ENCODE measurements at places on chromosomes 7 and 10. TPM values are rescaled to one million over a fixed set of nuclear protein-coding genes. Genes with fewer than 3 reads are reported as not detected.

DNA sequence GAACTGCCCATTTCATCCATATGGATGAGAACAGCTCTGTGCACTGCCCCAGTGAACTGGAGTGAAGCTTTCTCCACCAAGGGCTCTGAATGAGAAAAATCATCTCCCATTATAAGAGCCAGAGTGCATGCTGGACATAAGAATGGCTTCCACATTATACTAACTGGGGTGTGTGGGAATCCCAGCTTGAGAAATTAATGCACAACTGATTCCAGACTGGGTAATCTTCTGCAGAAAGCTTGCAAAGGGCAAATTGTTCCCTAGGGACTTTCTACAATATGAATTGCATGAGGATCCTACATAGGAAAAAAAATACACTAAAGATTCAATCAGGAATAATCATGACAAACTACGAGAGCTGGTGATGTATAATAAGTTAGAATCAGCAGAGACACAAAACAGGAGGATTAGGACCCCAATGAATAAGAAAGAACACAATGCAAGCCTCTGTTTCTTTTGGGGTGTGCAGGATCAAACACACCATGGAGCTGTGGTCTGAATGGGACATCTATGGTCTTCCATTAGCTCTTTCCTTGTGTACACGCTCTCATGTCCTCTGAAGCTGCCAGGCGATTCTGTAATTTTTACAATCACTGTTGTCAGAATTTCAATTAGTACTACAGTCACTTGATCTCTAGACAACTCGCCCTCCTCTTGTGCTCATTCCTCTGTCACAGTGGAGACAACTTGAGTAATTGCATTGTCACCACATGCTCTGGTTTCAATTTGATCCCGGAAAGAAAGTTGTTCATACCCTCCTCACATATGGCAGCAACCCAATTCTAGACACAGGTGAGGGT is 1327.4 kb downstream of the GATA3 start:
- DNase-seq = no peak

DNA sequence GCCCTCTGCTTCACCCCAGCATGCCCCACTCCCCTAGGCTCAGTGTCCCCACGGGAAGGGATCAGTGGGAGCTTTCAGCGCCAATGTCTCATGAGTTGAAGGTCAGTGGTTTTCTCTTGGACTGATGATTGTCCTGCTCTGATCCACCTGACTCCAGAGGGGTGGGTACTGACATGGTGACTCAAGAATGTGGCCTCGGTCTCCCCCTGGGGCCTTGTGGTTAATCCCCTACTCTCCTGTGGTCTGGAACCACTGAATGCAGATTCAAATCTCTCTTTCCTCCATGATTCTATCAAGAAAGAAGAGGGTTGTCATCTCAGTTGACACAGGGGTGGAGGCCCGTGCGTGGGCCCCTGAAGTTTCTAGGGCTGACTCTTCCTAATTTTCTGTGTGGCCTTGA is 176.9 kb downstream of the RPS24 start:
- no peak for DNase-seq

GRCh38 chr10:5732141-5732540 is 47.5 kb downstream of the TASOR2 start:
- no peak for DNase-seq

CLDN3 gene
- total RNA-seq = not detected

- no peak for DNase-seq
Observed at GRCh38 chr7:6182993-6183392, 89.4 kb downstream of the CYTH3 start.

DNA sequence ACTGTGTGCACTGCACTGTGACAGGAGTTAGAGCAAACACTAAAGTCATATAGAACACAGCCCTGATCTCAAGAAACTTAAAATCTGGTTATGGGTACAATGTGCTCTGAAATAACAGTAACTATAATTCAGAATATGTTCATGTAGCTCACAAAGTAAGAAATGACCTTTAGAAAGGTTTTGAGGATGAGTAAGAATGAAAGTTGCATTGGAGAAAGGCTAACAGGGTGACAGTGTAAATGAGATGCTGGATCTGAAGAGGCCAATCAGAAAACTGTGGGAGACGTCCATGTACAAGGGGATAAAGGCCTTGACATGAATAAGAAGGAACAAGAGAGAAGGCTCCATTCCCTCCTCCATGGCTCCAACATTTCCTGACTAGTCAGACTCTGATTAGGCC is 124.7 kb downstream of the GRM3 start:
- no peak for DNase-seq

DNA sequence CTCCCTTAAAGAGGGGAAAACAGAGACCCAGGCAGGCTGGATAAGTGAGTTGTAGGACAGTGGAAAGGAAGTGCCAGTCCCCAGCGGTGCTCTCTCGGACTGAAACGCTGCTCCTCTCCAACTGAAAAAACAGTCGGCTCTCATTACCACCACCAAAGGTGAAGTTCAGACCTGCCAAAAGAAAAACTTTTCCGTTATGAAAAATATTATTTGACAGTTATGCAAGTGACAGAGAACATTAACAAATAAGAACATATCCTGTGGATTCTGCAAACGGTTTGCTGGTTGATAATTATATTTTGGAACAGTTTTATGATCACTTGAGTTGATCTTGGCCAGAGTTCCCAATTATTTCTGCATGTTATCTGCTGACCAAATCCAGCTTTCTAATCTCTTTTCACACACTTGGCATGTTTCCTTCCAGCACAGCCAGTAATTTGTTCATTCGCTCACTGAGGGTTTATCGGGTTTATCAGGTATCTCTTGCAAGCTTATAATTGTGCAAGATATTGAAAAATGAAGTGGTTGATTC is 82.6 kb downstream of the PTPRE start:
- no peak for DNase-seq

GRCh38 chr10:126932516-126932915 is 27.3 kb downstream of the DOCK1 start:
- DNase-seq = no peak

GRCh38 chr10:47241256-47241655 is 58.7 kb upstream of the GDF10 start:
- DNase-seq = no peak

MAPK8 gene
- total RNA-seq = 34.8 TPM

HMX3 gene
- 0.32 TPM for total RNA-seq

- DNase-seq = no peak
Observed at GRCh38 chr10:9024210-9024609, 969.7 kb downstream of the GATA3 start.

GRCh38 chr7:72492461-72493065 is 80.4 kb upstream of the CALN1 start:
- DNase-seq = no peak

DNA sequence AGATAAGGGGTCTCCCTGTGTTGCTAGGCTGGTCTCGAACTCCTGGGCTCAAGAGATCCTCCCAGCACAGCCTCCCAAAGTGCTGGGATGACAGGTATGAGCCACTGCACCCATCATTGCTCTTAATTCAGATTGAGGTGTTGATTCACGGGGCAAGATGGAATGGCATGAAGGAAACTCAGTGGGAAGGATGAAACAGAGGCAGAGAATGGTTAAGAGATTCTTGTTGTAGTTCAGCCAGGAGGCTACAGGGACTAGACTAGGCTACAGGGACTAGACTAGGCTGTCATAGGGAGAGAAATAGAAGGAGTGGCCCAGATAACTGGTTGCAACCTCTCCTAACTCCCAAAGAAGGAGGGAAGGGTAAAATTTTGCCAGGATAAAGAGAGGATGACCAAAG is 48.0 kb downstream of the THNSL1 start:
- no peak for DNase-seq

PARP12 gene
- total RNA-seq = 15.1 TPM

DNA sequence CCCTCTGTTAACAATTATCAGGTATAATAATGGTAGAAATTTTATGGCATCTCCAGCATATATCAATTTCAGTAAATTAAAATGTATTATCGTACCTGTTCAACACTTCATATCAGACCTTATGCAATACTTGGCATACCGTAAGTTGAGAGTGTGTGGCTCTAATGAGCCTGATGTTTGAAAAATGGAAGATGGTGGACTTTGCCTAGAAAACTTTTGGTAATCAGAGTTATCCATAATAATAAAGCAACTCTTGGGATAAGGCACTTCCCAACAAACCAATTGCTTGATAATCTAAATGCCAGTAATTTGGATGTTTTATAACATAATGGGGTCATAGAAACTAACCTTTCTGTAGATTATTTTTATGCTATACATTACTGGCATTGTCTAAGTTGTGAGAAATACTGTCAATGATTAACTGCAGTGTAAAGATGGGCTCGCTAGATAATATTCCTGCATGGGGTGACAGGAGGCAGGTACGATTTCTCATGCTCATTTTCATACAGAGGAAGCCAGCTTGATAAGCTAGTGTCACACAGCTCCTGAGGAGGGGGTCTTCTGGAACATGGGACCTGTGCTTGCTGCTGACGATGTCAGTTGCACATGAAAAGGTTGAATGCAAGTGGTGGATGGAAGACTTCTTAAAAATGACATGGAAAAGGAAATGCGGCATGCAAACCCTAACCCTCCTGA is 27.8 kb upstream of the DMBT1 start:
- DNase-seq = no peak

EIF4EBP2 gene
- total RNA-seq = 14.3 TPM

GRCh38 chr10:31528831-31529230 is 209.8 kb downstream of the ZEB1 start:
- no peak for DNase-seq

DNA sequence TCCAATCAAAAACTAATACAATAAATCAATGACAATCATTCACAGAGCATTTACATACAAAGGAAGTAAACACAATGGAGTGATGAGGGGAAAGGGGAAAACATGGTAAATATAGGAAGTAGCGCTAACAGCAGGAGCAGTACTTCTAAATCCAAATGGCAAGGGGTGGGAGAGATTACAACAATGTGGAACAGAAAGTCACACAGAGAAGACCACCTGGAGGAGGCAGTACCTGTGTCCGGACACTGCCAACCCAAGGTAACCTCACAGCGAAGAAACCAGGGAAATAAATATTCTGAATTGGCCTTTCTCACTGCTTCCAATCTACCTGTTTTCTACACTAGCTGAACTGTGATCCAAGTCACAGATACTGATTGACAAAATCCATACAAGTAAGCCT is 58.2 kb downstream of the ABI1 start:
- no peak for DNase-seq

GRCh38 chr10:89263531-89263930 is 12.0 kb upstream of the LIPA start:
- no peak for DNase-seq

DNA sequence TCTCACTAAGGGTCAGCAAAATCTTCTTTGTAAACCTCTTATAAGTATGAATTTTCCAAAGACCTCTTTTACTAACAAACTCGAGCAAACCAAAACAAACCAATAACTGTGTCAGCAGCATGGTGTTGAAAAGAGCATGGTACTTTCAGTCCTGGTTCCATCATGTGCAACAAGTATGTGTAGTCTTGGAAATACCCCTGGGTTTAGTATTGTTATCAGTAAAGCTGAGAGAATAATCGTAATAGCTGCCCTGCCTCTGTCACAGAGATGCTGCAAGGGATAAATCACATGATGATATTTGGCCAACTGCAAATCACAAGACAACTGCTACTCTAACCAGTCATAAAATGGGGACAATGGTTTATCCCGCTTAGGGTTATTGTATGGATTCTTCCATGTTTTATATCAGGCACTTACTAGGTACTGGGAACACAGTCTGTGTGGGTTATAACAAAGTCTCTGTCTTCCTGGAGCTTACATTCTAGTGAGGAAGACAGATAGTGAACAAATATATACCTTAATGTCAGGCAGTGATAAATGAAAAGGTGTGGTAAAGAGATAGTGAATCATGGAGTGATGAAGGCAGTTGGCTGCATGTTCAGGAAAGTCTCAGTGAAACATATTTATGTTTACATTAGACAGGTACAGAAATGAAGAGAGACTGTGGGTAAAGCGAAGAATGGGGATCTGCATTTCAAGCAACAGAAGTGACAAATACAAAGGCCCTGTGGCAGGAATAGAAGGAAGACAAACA is 60.5 kb upstream of the C10orf90 start:
- no peak for DNase-seq

DNA sequence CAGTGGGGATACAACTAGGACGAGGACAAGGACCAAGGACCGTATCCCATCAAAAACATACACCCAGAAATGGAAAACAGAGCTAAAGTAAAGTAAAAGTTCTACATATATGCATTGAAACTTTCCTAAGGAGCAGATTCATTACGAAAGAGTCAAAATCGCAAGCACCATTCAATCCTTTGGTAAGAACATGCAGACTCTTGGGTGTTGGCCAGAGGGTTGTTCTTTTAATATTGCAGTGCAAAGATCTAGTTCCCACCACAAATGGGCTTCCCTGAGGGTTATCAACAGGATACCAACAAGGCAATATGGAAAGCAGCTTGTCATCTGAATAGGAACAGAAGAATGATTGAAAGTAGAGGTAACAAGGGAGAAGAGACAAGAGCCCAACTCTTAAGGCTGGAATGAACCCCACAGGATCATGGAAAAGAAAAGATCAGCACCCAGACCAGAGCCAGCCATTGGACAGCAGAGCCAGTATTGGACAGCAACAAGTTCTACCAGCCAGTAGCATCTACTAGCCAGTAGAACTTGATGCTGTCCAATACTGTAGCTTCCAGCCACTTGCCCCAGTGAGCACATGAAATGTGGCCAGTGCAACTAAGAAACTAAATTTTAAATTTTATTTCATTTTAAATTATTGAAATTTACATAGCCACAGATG is 66.0 kb downstream of the OSBPL3 start:
- DNase-seq = no peak
